ENCODE measurements at places on chromosomes 2 and 18. TPM values are rescaled to one million over a fixed set of nuclear protein-coding genes. Genes with fewer than 3 reads are reported as not detected.

- DNase-seq = no peak
Measured at GRCh38 chr2:133477616-133477990, 90.7 kb downstream of the NCKAP5 start.

GRCh38 chr2:120474486-120474885 is 128.6 kb downstream of the INHBB start:
- DNase-seq = no peak

NEB gene
- total RNA-seq = 0.41 TPM

GRCh38 chr2:172885996-172886395 is 150.4 kb downstream of the RAPGEF4 start:
- DNase-seq = no peak

- DNase-seq = no peak
Measured at GRCh38 chr2:159297042-159297707, 10.7 kb upstream of the WDSUB1 start.
